B cell (primary cell): ENCODE measurements at places on chromosomes 1 and 21. TPM values are rescaled to one million over a fixed set of nuclear protein-coding genes. Genes with fewer than 3 reads are reported as not detected.

- H3K4me3 ChIP-seq = no peak overlapping the region
- H3K4me1 ChIP-seq = peaks cover 10% of the 10 kb centered on the region
- H3K27ac ChIP-seq = no peak overlapping the region
- H3K36me3 ChIP-seq = peaks cover 77% of the 10 kb centered on the region
- DNase-seq = no peak
Measured at GRCh38 chr1:40072142-40072541, 24.9 kb downstream of the PPT1 start.

DNA sequence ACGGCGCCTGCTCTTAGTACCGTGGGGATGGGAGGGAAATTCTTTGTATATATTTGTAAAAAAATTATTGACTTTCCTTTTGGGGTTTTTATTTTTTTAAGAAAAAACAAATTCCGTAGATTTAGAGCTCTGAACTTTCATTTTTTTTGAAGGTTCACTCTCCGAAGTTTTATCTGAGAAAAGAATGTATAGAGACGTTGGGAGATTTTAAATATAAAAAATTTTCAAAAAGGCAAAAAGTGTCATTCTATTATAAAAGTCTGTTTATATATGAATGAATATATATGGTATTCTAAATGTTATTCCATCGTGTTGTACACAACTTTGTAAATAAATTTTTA lies 2.4 kb downstream of the FOXD3 start:
- no peaks in the 10 kb centered on the region for H3K36me3 ChIP-seq
- no peak overlapping the region for H3K27ac ChIP-seq
- H3K4me1 ChIP-seq = peaks cover 52% of the 10 kb centered on the region
- DNase-seq = no peak

DNA sequence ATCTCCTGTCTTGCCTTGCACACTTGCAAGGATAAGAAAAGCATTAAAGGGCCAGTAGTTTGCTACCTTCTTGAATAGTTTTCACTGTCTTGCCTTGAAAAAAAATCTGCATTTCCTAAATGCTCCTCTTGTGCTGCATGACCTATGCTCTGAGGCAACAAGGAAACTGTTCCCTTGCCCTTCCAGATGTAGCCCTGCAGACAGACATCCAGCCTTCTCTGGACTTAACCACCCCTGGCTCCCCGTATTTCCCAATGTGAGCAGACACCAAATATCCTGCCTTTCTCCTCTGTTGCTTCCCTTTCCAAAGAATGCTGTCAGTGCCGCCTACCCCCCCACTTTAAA lies 177.6 kb downstream of the GABPA start:
- no peak for DNase-seq
- H3K36me3 ChIP-seq = peaks cover 2% of the 10 kb centered on the region
- peaks cover 10% of the 10 kb centered on the region for H3K4me1 ChIP-seq

- H3K4me3 ChIP-seq = no peak overlapping the region
- H3K27me3 ChIP-seq = no peaks in the 10 kb centered on the region
- no peaks in the 10 kb centered on the region for H3K4me1 ChIP-seq
- H3K27ac ChIP-seq = no peak overlapping the region
- DNase-seq = no peak
Measured at GRCh38 chr1:5481889-5482288, 510.3 kb downstream of the NPHP4 start.

Gene PM20D1
- 2.0 and 2.1 TPM in 2 replicates for polyA plus RNA-seq

Gene PCP4L1
- polyA plus RNA-seq = not detected in 2 replicates

Gene MRPL39
- polyA plus RNA-seq = 10.1 TPM in 2 replicates

DNA sequence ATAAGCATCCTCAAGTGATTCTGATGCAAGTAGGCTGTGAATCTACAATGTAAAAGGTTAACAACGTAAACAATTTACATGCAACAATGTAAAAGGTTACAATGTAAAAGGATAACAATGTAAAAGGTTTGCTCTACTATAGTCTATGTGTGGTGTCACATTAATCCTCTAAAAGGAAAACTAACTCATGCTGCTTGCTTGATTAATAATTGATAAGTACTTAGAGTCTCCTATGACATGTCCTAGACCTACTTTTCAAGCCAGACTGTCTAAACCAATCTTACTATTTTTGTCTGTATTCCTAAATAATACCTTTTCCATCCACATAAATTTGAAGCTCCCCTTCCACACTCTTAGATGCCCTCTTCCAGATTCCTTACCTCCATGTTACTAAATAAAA lies 606.8 kb downstream of the LTN1 start:
- DNase-seq = no peak
- no peaks in the 10 kb centered on the region for H3K27me3 ChIP-seq
- H3K4me3 ChIP-seq = no peak overlapping the region

GRCh38 chr21:36261459-36261858 lies 58.5 kb upstream of the MORC3 start:
- H3K4me3 ChIP-seq = no peak overlapping the region
- H3K4me1 ChIP-seq = peaks cover 70% of the 10 kb centered on the region
- H3K27me3 ChIP-seq = no peaks in the 10 kb centered on the region
- H3K27ac ChIP-seq = peak overlapping the region; percentile 77
- peaks cover 50% of the 10 kb centered on the region for H3K36me3 ChIP-seq

GRCh38 chr1:31739346-31739745 lies 24.8 kb downstream of the ADGRB2 start:
- H3K27ac ChIP-seq = no peak overlapping the region
- no peak overlapping the region for H3K4me3 ChIP-seq
- no peaks in the 10 kb centered on the region for H3K36me3 ChIP-seq
- no peaks in the 10 kb centered on the region for H3K27me3 ChIP-seq

DNA sequence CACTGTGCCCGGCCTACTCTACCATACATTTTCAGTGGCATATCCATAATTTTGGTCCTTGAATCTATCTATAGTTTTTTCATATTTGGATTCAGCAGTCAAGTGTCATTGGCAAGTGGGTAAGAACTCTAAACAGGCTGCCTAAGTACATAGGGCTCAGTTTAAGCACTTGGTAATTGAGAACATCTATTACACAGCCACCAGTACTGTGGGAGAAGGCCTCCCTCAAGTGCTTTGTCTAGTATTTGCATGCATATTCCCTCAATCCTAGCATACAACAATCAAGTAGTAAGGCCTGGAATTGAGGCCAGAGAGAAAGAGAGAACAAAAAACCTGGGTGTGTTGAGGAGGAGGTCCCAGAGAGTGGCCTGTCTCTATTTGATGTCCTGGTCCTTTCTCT lies 325.2 kb downstream of the USP25 start:
- no peaks in the 10 kb centered on the region for H3K27me3 ChIP-seq
- H3K4me3 ChIP-seq = no peak overlapping the region
- no peaks in the 10 kb centered on the region for H3K36me3 ChIP-seq
- DNase-seq = no peak
- H3K4me1 ChIP-seq = no peaks in the 10 kb centered on the region

GRCh38 chr1:226827458-226827857 lies 43.0 kb upstream of the PSEN2 start:
- no peaks in the 10 kb centered on the region for H3K36me3 ChIP-seq
- DNase-seq = no peak
- peaks cover 35% of the 10 kb centered on the region for H3K4me1 ChIP-seq
- H3K4me3 ChIP-seq = no peak overlapping the region

GRCh38 chr1:214396330-214396729 lies 115.4 kb downstream of the SMYD2 start:
- no peak for DNase-seq
- H3K36me3 ChIP-seq = no peaks in the 10 kb centered on the region
- H3K4me1 ChIP-seq = no peaks in the 10 kb centered on the region
- H3K27me3 ChIP-seq = no peaks in the 10 kb centered on the region

DNA sequence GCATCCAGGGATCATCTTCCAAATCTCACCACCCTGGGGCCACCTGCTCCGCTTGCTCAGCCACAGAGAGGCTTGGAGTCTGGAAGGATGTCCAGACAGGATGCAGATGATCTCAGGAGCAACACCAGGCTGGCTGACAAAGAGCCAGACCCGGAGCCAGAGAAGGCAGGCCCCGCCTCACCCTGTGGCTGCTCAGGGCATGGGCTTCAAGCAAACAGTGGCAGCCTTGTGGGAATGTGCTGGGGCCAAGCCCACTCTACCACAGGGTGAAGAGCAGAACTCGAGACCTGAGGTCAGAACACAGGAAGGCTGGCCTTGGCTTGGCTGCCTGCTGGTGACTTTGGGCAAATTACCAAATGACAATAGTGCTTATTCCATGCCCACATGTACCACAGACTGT lies 45.5 kb downstream of the MRPL37 start:
- no peak for DNase-seq
- no peaks in the 10 kb centered on the region for H3K27me3 ChIP-seq
- no peak overlapping the region for H3K4me3 ChIP-seq
- no peaks in the 10 kb centered on the region for H3K4me1 ChIP-seq
- peaks cover 4% of the 10 kb centered on the region for H3K36me3 ChIP-seq

Gene KIAA1614
- polyA plus RNA-seq = 0.03 TPM in 1 of 2 replicates, not detected in the other

- H3K4me3 ChIP-seq = no peak overlapping the region
- H3K4me1 ChIP-seq = peaks cover 10% of the 10 kb centered on the region
- H3K27me3 ChIP-seq = no peaks in the 10 kb centered on the region
Measured at GRCh38 chr1:25504706-25505595, 38.5 kb upstream of the LDLRAP1 start.

GRCh38 chr21:46543306-46543705 lies 61.6 kb downstream of the S100B start:
- H3K4me3 ChIP-seq = no peak overlapping the region
- no peaks in the 10 kb centered on the region for H3K36me3 ChIP-seq
- no peaks in the 10 kb centered on the region for H3K4me1 ChIP-seq
- no peak overlapping the region for H3K27ac ChIP-seq
- no peak for DNase-seq

DNA sequence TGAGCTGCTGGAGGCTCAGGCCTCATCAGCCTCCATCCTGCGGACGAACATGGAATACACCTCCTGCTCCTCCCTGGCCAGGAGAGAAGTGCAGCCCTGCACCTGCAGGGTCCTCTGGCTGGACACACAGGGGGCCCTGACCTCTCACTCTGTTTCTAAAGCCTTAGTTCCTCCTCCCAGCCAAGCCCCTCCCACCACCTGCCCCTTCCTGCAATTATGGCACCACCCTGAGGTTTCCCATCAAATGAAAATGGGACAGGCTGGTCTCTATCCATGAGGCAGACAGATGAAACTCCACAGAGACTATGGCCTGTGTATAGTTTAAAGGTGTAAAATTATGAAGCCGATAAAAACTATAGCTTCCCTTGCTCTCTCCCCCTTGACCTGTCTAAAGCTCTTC lies 42.6 kb downstream of the CACNA1S start:
- no peaks in the 10 kb centered on the region for H3K36me3 ChIP-seq
- no peaks in the 10 kb centered on the region for H3K27me3 ChIP-seq
- DNase-seq = no peak
- H3K4me1 ChIP-seq = no peaks in the 10 kb centered on the region
- no peak overlapping the region for H3K4me3 ChIP-seq

- no peak overlapping the region for H3K4me3 ChIP-seq
- no peak overlapping the region for H3K27ac ChIP-seq
- H3K36me3 ChIP-seq = no peaks in the 10 kb centered on the region
- no peaks in the 10 kb centered on the region for H3K4me1 ChIP-seq
- no peaks in the 10 kb centered on the region for H3K27me3 ChIP-seq
Measured at GRCh38 chr1:222084996-222085395, 343.1 kb upstream of the DUSP10 start.

GRCh38 chr1:39666772-39667171 lies 5.1 kb downstream of the NT5C1A start:
- H3K27ac ChIP-seq = no peak overlapping the region
- peaks cover 8% of the 10 kb centered on the region for H3K4me1 ChIP-seq
- H3K4me3 ChIP-seq = no peak overlapping the region
- H3K27me3 ChIP-seq = peaks cover 29% of the 10 kb centered on the region

Gene SAMD13
- polyA plus RNA-seq = not detected in 2 replicates

GRCh38 chr1:68625624-68626023 lies 128.7 kb upstream of the DEPDC1 start:
- H3K4me3 ChIP-seq = no peak overlapping the region
- no peaks in the 10 kb centered on the region for H3K36me3 ChIP-seq
- H3K4me1 ChIP-seq = no peaks in the 10 kb centered on the region
- no peak overlapping the region for H3K27ac ChIP-seq

Gene F5
- polyA plus RNA-seq = 0.01 and 0.06 TPM in 2 replicates

Gene PPM1J
- polyA plus RNA-seq = 7.5 and 9.8 TPM in 2 replicates

DNA sequence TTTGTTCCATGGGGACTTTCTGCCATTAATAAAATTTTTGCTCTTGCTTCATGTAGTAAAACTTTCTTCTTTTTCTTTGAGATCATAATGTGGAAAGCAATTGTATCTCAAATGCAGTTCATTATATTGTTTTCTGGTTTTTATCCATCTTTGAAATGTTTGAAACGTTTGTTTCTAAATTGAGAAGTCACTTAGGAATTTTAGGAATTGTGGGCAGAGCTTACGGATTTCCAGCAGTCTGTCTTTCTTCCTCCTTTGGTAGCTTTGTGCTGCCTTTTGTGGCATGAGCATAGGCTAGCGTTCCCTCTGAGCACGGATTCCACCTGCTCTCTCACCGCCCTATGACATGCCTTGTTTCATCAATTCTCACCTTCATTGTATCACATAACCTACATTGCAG lies 2.9 kb upstream of the ST6GALNAC5 start:
- H3K27ac ChIP-seq = no peak overlapping the region
- H3K4me1 ChIP-seq = peaks cover 17% of the 10 kb centered on the region
- peaks cover 10% of the 10 kb centered on the region for H3K27me3 ChIP-seq
- no peak overlapping the region for H3K4me3 ChIP-seq
- H3K36me3 ChIP-seq = no peaks in the 10 kb centered on the region

DNA sequence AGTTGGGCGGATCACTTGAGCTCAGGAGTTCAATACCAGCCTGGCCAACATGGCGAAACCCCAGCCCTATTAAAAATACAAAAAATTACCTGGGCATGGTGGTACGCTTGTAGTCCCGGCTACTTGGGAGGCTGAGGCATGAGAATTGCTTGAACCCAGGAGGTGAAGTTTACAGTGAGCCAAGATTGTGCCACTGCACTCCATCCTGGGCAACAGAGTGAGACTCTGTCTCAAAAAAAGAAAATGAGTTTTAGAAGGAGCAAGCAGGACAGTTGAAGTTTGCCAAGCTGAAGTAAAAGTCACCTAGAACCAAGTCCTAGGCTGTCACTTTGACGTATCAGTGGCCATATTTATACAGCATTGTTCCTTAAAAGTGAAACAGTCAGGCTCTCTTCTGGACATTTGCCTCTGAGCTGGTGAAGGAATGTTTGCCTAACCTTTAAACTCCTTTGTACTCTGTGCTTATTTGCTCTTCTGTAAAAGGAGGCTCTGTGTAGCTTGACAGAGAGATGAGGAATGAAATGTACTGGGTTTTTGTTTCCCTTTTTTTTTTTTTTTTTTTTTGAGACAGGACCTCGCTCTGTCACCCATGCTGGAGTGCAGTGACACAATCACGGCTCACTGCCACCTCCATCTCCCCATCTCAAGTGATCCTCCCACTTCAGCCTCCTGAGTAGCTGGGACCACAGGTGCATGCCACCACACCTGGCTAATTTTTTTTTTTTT lies 2.8 kb downstream of the RAB4A start:
- no peaks in the 10 kb centered on the region for H3K36me3 ChIP-seq
- peaks cover 22% of the 10 kb centered on the region for H3K4me1 ChIP-seq
- H3K27me3 ChIP-seq = no peaks in the 10 kb centered on the region
- no peak overlapping the region for H3K4me3 ChIP-seq
- no peak overlapping the region for H3K27ac ChIP-seq
